ENCODE measurements at places on chromosomes 12 and 14. TPM values are rescaled to one million over a fixed set of nuclear protein-coding genes. Genes with fewer than 3 reads are reported as not detected.

KLRC2 gene
- total RNA-seq = not detected

RPAP3 gene
- 13.8 TPM for total RNA-seq

HNRNPC gene
- total RNA-seq = 738 TPM

TEX22 gene
- total RNA-seq = 0.37 TPM

BHLHE41 gene
- total RNA-seq = 0.43 TPM

SPATS2 gene
- total RNA-seq = 31.4 TPM

SVOP gene
- total RNA-seq = not detected

DCN gene
- total RNA-seq = 1,181 TPM

ADAM21 gene
- 0.55 TPM for total RNA-seq

LPAR5 gene
- not detected for total RNA-seq

OTOGL gene
- total RNA-seq = 0.14 TPM

ESPL1 gene
- 0.46 TPM for total RNA-seq

RBP5 gene
- not detected for total RNA-seq

ITGB7 gene
- 0.37 TPM for total RNA-seq

OR11G2 gene
- not detected for total RNA-seq

SLCO1B1 gene
- total RNA-seq = not detected

ACSM4 gene
- total RNA-seq = not detected

P2RX2 gene
- not detected for total RNA-seq

SLC7A7 gene
- 4.1 TPM for total RNA-seq

IFNG-AS1 gene
- total RNA-seq = not detected

POTEG gene
- total RNA-seq = not detected

TAS2R8 gene
- total RNA-seq = not detected

PRPF40B gene
- total RNA-seq = 8.2 TPM

HSPB8 gene
- 9.8 TPM for total RNA-seq

A2M gene
- 12.1 TPM for total RNA-seq

MYF6 gene
- not detected for total RNA-seq

LRIG3 gene
- total RNA-seq = 67.7 TPM

CD27 gene
- 0.14 TPM for total RNA-seq

TAS2R19 gene
- total RNA-seq = 4.0 TPM

GPRC5A gene
- 25.9 TPM for total RNA-seq
